ENCODE measurements at places on chromosomes 2 and 18.

- no peak for DNase-seq
Measured at GRCh38 chr2:47536696-47537095, 133.7 kb downstream of the MSH2 start.

GRCh38 chr2:120551522-120551921, 184.1 kb upstream of the GLI2 start:
- no peak for DNase-seq

DNA sequence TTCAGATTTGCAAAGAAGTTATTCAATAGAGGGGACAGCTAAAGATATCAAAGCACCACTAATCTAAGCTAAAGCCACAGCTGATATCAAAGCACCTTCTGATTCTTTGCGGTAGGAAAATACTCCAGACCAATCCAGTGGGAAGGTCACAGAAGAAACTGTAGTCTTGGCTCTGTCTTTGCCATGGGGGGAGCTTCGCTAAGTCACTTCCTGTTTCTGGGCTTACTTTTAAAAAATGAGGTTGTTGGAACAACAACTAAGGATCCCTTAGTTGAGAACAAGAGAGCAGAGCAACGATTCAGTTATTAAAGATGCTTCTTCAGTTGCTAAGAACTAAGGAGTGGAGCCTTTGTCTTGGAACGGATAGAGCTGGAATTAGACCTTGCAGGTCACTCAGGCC, 12.2 kb downstream of the LPIN1 start:
- no peak for DNase-seq

DNA sequence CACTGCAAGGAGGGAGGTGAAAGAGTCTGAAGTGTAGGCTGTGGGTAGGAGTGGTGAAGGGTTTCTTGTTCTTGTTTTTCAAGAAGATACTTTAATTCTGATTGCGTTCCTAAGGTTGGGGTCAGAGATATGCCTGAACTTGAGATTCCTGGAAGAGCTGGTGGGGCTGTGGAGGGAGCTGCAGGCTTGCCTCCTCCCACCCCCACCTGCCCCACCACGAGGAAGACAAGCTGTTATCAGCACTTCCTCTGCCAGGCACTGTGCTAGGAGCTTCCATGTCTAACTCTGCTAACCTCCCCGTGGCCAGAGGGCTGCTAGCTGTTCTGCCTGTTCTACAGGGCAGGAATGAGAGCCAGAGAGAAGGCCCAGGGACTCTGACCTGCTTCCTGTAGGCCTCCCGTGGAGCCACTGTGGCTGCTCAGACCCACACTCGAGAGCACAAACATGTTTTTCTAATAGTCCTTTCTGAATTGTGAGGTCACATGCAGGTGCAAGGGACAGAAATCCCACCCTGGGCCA, 13.7 kb downstream of the ANKRD23 start:
- no peak for DNase-seq

GRCh38 chr2:152420363-152420762, 85.4 kb downstream of the FMNL2 start:
- no peak for DNase-seq

DNA sequence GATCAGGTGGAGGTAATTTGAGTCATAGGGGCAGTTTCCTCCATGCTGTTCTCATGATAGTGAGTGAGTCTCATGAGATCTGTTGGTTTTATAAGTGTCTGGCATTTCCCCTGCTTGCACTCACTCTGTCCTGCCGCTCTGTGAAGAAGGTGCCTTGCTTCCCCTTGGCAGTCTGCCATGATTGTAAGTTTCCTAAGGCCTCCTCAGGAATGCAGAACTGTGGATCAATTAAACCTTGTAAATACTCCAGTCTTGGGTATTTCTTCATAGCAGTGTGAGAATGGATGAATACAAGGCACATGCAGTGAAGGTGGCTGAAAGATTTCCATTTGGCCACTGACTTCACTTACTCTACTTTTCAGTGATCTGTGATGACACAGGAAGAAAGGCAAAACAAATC, 133.7 kb downstream of the SH3BP4 start:
- no peak for DNase-seq

GRCh38 chr2:108630567-108631405, 88.5 kb upstream of the RANBP2 start:
- no peak for DNase-seq

DNA sequence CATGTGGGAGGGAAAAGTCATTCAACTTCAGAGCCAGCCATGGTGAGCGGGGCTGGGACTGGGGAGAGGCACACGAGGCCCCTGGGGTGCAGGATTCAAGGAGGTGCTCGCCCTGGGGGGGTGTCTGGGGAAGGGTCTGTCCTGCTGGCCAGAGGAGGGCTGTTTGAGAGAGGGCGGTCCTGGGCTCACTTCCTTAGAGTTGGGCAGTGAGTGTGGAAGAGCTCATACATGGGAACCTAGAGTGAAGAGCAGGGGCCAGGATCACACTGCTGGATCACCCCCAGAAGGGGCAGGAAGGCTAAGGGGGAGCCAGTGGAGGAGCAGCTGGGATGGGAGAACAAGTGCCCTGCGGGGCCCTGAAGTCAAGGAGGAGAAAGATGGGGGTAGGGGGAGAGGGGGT, 6.5 kb downstream of the SH3BP4 start:
- no peak for DNase-seq

GRCh38 chr2:121004950-121005349, 269.3 kb downstream of the GLI2 start:
- no peak for DNase-seq

GRCh38 chr2:54986264-54986663, 64.0 kb downstream of the RTN4 start:
- DNase-seq = no peak

DNA sequence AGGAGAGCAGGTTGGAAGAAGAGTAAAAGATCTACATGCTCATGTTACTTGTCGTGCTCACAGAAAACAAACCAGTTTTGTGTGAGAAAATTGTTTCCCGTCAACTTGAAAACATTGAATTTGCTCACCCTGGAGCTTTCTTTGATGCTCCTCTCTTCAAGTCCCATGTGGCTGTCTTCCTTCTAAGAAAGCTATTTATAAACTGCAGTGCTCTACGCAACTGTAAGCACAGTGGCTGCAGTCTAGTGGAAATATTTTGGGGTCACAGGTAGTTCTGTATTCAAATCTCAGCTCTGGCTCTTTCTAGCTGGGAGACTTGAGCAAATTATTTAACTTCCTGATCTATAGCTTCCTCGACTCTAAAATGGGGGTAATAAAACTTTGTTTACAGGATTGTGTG, 211.8 kb downstream of the PLCL1 start:
- no peak for DNase-seq

GRCh38 chr2:19038071-19039015, 320.1 kb downstream of the OSR1 start:
- no peak for DNase-seq

GRCh38 chr2:26072925-26073768, 39.3 kb downstream of the RAB10 start:
- DNase-seq = no peak

- no peak for DNase-seq
Measured at GRCh38 chr2:207221731-207222130, 56.0 kb upstream of the KLF7 start.

- no peak for DNase-seq
Measured at GRCh38 chr2:239910404-239910803, 114.7 kb downstream of the NDUFA10 start.

- DNase-seq = no peak
Measured at GRCh38 chr2:144152817-144153271, 367.1 kb downstream of the ZEB2 start.

- no peak for DNase-seq
Measured at GRCh38 chr2:1489486-1489885, 76.2 kb downstream of the TPO start.

DNA sequence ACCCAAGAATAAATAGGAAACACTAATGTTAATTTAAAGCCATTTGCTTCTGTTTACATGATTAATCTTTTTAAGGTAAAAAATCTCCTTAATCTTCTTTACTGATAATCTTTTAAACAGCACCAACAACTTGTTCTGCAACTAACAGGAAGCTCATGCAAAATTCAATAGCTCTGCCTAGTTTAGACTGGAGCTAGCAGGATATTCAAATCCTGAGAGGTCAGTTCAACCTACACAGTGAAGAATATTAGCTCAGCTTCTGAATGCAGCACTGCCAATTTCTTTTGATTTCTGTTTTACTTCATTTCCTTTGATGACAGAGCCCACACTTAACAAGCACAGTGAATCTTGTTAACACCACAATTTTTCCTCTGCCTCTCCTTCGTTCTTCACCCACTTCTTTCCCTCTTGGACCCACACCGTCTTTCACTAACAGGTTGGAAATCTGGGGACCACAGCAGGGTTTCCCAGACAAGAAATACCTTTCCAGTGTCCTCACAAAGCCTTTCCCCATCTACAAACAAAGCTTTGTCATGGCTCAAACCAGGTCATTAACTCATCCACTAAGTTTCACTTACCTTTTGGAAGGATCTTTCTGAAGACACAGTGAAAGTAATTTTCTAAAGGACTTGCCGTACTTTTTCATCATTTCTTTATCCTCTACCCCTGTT, 109.8 kb downstream of the STK39 start:
- no peak for DNase-seq

DNA sequence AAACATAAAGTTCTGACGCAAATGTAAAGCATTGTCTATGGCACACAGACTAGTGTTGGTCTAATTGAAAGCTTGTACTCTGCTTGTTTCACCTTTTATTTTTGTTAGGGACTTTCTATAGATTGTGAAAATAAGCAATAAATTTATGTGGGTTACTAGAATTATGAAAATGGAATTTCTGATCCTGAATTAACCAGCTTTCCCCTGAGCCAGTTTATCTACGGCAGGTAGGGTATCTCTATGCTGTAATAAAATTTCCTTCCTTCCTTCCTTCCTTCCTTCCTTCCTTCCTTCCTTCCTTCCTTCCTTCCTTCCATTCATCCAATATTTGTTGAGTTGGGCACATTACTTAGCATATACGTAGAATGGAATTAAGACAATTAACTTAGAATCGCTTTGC, 362.6 kb upstream of the SPRED2 start:
- DNase-seq = no peak

GRCh38 chr18:2529154-2529553, 42.2 kb downstream of the METTL4 start:
- DNase-seq = no peak

GRCh38 chr2:129784486-129784885, 195.0 kb upstream of the RAB6C start:
- no peak for DNase-seq

- DNase-seq = no peak
Measured at GRCh38 chr2:19377717-19378116, 19.3 kb upstream of the OSR1 start.

GRCh38 chr2:100818606-100819369, 1.2 kb upstream of the NPAS2 start:
- peak; percentile 22 for DNase-seq

DNA sequence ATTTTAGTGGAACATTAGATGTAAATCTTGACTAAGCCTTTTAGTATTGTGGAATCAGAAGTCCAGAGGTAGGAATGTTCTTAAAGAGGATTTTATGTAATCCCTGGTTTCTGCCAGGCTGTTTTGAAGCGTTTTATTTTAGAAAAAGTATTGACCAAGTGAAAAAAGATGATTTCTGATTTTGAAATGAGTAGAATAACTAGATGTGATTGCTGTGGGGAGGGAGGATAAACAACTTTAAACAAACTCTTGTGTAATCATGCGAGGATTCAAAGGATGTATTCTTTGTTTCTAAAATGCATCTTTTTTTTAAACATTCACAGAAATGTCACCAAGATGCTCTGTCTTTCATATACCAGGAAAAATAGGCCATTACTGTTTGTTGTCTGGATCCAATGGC, 53.9 kb downstream of the PHLPP1 start:
- DNase-seq = no peak

DNA sequence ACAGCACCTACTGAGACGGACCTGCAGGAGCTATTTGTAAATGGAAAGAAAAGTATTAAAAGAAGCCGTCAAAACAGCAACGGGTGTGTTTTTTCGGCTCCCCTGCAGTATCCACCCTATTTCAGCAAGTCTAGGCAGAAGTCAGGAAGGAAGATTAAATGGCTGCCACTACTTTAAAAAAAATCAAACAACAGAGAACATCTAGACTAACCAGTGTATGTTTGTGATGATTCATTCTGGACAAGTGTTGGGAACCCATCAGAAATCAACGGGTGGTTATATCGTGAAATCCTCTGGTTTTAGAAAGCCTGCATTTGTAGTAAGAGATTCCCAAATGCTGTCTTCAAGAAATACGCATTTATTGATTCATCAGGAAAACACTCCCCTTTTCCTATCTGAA, 9.0 kb downstream of the PMAIP1 start:
- DNase-seq = no peak

DNA sequence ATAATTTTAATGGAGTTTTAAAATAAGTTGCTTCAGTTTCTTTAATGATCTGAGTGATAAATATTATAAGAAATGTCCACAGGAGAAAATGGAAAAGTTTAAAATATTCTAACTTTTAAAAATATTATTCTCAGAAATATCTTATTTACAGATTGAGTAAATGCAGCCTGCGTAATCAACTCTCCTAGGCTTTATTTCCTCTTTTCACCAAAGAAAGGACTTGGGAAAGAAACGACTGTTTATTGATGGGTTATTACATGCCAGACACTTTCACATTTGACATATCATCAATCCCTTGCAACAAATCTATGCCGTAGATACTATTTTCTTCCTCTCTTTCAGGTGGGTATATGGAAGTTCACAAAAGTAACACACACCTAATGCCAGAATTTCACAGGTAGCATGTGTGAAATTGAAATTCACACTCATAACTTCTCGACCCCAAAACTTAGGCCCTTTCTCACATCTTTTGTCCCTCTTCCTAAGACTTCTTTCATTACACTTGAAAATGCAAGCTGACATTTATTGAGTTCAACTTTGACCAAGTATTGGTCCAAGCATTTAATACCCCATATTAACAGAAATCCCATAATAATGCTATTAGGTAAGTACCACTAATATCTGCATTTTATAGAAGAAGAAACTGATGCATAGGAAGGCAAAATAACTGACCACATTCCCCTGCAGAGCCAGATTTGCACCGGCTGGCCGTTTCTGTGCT, 49.2 kb downstream of the MYOM1 start:
- no peak for DNase-seq

DNA sequence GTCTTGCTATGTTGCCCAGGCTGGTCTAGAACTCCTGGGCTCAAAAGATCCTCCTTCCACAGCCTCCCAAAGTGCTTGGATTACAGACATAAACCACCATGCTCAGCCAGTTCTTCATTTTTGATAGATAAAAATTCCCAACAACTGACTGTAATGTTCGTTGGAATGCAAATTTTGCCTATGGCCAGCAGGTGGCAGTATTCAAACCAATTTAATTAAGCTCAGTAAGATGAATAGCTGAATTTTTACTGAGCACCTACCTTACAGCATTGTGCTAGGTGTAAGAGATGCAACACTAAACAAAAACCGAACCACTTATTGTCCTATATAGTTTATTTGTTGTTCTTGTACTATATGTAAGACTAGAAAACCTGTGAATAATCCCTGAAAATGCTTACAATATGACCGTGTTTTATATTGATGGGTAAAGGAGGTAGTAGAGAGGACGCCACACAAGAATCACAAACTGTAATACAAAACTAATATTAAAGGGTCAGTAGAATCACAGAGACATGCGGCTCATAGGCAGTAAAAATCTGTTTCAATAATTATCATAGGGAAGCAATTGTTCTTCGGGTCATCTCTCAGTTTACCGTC, 8.2 kb upstream of the TMEM182 start:
- peak; percentile 47 for DNase-seq
